Sigmoid colon (tissue), 7 donors: ENCODE measurements at places on chromosomes 3 and 15. TPM values are rescaled to one million over a fixed set of nuclear protein-coding genes. Genes with fewer than 3 reads are reported as not detected.

Gene BOC
- total RNA-seq, result 122 TPM

Gene LINGO1
- total RNA-seq, result 0.71 TPM

Gene GOLGA6L4
- total RNA-seq, result 5.0 TPM

Gene IMPDH2
- total RNA-seq, result 91.1 TPM

GRCh38 chr15:72856549-72857040 is 73.0 kb upstream of the ADPGK start:
- no peak for DNase-seq

- DNase-seq, result peak; percentile 64
Measured at GRCh38 chr3:196311-197148, at the start of gene CHL1. TSS of gene CHL1 (plus strand) at chr3:196763. CDS start at chr3:319777, 123,014 bp downstream.

- DNase-seq, result no peak
Measured at GRCh38 chr3:129632556-129632955, 26.1 kb upstream of the PLXND1 start.

GRCh38 chr15:69623392-69624154 is 171.0 kb downstream of the RPLP1 start:
- no peak for DNase-seq

DNA sequence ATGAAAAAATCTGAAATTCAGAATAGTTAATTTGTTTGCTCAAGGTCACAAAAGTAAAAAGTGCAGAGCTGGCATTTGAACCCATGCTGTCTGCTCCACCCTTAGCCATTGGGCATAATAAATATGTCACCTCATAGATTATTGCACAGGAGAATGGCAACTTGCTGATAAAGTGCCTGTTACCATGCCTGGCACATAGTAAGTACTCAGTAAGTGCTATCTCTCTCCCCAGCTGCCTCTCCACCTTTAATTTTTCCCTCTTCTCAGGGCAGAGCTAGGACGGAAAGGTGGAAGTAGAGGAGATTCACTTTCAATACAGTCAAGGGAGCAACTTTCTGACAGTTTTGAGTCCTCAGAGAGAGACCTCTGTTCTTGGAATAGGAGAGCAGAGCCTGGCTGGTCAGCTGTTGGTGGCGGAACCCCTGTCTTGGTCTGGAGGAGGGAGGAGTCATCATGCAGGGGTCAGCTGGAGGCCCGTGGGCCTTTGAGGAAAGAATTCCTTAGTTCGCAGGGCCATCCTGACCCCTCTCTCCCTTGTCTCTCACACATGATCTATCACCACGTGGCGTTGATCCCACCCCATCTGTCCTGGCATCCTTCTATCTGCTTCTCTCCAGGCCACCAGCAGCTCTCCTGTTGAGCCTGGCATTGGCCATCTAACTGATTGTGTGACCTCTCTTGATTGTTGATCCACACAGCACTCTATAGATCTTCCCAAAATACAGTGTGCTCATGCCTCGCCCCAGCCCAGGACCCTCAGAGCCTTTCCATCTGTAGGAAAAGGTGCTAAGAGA is 149.3 kb downstream of the RPLP1 start:
- DNase-seq, result no peak

DNA sequence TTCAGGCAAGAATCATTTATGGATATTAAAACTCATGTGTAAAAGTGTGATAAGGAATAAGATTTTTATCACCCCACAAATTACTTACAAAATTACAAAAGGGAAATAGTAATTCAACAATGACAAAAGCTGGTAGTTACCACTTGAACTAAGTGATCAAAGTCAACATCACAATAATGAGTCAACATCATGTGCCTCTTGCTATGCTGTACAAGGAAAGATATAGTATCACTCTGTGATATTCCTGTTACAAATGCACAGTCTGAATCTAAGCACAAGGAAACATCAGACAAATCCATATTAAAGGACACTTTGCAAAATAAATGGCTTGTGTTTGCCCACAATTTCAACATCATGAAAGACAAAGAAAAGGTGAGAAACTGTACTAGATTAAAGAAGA is 90.5 kb upstream of the PLCL2 start:
- no peak for DNase-seq

GRCh38 chr15:70936326-70936725 is 43.7 kb downstream of the LRRC49 start:
- DNase-seq, result no peak

- no peak for DNase-seq
Measured at GRCh38 chr15:71809346-71809745, 1.0 kb upstream of the NR2E3 start.

DNA sequence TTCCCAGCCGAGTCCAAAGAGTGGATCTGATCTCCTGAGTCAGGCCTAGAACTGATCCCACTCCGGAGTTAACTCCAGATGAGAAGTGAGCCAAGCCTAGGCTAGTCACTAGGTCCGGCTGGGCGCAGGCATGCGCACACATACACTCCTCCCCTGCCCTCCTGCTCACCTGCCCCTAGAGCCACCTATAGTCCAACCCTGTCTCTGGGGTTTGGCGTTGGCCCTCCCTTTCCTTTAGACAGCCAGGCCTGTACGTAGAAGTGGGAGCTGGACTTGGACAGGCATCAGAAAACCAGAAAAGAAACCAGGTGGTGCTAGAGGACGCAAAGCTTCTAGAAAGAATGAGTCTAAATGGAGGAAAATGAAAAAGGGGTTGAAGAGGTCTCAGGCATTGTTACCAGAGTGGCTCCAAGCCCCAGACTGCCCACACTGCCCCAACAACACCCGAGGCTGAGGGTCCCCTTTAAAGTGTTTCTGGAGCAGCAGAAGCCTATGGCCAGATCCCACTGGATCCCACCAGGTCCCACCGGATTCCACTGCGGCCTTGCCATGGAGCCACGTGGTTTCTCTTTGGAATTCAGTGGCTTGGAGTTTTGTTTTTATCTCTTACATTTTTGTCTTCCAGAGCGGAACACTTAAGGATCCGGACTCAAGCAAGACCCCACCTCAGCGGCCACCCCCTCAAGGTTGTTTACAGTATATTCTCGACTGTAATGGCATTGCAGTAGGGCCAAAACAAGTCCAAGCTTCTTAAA is 24.2 kb upstream of the TIMP4 start:
- DNase-seq, result no peak

DNA sequence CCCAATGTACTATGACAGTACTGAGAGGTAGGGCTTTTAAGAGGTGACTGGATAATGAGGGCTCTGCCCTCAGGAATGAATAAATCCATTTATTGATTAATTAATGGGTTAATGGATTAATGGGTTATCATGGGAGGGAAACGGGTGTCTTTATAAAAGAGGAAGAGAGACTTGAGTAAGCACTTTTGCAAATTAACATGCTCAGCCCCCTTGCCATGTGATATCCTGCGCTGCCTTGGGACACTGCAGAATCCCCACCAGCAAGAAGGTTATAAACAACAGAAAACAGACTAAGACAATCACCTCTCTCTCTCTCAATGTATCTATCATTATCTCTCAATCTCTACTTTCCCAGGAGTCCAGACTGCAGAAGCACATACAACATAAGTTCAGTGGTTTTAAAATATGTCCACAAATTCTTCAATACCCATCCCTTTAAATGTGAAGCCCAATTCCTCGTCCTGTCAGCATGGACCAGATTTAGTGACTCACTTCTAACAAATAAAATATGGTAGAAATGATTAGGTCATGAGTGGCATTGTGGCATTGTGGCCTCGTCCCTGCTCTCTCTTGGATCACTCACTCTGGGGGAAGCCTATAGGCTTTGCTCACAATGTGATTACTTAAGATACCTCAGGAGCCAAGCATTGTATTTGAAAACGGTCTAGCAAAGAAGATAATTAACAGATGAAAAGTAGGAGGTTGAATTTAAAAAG is 40.0 kb upstream of the IL12A start:
- DNase-seq, result no peak
